ENCODE measurements at places on chromosomes 1 and 21.

DNA sequence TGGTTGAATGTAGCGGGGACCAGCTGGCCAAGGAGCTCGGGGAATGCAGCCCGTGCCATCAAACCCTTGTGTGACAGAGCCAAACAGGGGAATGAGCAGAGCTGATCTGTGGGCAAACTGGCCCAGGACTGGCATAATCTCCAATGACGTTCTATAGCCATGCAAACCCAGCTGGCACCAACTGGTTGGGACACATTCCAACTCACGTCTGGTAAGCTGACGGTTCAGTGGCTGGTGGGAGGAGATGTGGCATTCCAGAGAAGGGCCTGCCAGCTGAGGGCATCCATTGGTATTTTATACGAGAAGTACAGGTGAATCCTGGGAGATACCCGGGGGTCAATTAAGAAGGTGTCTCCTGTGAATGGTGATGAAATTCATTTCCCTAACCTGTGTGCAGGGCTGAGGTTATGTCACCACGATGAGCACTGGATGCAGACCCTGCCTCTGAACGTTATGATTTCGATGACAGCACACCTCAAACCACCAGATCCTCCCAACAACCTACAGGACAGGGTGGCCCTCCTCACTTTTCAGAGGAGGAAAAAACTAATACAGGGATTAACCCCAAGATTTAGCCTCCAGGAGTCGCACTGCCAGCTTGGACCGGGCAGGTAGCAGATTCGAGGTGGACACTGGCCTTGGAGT, 39.0 kb upstream of the RUNX3 start:
- DNase-seq, result no peak

- peak; percentile 59 for DNase-seq
Measured at GRCh38 chr1:15738416-15739113, 2.5 kb downstream of the SLC25A34 start.

DNA sequence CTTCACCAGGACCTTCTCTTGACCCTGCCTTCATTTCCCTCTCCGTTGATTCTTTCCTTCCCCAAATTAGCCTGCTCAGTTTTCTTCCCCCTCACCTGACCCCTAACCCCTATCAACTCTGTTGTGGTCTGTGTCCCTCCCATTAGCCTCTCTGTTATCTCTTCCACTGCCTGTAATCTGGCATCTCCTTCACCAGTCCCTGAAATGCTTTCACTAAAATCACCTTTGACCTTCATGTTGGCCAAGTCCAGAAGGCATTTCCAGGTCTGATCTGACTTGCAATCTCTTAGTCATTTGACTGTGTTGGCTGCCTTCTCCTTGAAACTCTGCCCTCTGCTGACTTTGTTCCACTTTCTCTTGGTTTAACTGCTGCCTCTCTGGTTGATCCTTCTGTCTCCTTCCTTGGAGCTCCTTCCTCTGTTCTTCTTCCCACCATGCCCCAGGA, 28.2 kb downstream of the ATP8B2 start:
- peak; percentile 65 for DNase-seq

GRCh38 chr1:58412071-58412580, 134.4 kb downstream of the OMA1 start:
- DNase-seq, result no peak

- peak; percentile 95 for DNase-seq
Measured at GRCh38 chr1:2525920-2526823, at the start of gene PANK4. Gene PANK4 (minus strand): TSS chr1:2526596. CDS start chr1:2526587, 9 bp downstream.

DNA sequence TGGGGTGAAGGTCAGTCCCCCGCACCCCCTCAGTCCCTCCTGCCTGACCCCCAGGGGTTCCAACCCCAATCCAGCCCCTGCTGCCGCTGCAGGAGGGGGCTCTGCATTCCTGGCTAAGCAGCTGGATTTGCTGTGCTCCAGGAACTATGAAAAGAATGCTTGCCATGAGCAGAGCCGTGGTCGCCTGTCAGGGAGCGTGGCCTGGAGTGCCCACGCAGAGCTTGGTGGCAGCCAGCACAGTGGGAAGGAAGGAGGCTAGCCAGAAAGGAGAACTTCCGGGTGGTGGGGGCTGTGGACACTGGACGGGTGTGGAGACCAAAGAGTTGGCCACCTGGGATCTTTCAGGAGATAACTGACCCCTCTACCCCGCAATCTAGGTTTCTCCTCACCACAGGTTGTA, 5.6 kb downstream of the COL8A2 start:
- DNase-seq, result no peak

GRCh38 chr1:19798486-19799229, 1.1 kb downstream of the TMCO4 start:
- DNase-seq, result no peak

DNA sequence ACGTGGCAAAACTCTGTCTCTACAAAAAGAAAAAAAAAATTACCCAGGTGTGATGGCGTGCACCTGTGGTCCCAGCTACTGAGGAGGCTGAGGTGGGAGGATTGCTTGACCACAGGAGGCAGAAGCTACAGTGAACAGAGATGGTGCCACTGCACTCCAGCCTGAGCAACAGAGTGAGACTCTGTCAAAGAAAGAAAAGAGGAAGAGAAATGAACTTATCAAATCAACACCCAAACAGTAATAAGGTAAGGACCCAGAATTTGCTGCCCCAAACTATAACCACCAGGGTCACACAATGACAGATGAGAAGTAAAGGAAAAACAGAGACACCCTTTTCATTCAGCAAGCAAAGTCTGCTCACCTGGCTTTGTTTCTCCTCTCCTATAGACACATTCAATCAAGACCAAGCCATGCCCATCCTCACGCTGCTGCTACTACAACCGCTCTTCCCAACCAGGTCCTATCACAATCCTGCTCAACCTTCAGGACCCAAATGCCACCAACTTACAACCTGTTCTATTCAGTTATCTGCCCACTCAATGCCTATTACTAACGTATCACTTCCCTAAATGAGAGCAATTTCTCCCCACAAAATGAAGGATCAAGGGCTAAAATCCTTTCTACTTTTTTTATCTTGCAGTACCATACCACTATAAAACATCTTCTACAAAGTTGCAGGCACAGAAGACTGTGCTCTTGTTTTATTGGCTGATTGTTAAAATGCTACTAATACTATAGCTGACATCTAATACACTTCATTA, 183.5 kb downstream of the RERE start:
- no peak for DNase-seq

DNA sequence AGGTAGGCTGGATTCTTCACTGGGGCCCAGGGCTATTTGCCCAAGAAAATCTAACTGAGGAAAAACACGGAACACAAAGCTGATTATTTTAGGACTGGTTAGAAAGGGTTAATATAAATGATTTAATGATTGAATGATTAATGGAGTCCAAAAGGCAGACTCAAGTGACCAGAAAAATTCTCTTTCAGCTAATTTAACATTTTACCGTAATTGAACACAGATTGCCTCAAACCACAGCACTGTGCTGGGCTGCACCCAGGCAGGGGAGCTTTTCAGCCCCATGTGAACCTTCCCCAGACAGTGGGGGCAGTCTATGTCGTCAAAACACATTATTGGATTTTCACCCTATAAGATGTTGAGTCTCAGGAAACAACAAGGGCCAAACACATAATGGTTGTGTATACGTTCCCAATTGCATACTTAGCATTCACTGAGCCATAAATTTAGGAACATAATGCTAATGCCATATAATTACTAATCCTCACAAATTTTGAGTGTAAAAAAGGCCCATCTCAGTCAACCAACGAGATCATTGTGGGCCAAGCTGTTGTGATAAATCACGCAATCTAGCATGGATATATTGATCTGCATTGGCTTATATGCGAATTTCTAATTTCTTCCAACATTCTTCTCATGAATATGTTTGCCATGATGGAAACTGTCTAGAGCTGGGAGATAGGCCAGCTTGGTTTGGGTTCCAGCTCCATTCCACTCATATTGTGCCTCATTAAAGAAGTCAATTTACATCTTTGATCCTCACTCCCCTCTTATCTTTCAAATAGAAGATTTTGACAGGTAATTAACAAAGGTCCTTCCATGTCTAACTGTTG, 27.7 kb downstream of the DSCAM start:
- no peak for DNase-seq

- no peak for DNase-seq
Measured at GRCh38 chr1:33740040-33740744, 123.7 kb upstream of the HMGB4 start.

GRCh38 chr1:63663301-63663700, 70.1 kb downstream of the PGM1 start:
- DNase-seq, result no peak

GRCh38 chr1:207316141-207316540, 5.3 kb upstream of the CD55 start:
- DNase-seq, result peak; percentile 88

- DNase-seq, result no peak
Measured at GRCh38 chr1:202565890-202566602, 144.2 kb downstream of the SYT2 start.

DNA sequence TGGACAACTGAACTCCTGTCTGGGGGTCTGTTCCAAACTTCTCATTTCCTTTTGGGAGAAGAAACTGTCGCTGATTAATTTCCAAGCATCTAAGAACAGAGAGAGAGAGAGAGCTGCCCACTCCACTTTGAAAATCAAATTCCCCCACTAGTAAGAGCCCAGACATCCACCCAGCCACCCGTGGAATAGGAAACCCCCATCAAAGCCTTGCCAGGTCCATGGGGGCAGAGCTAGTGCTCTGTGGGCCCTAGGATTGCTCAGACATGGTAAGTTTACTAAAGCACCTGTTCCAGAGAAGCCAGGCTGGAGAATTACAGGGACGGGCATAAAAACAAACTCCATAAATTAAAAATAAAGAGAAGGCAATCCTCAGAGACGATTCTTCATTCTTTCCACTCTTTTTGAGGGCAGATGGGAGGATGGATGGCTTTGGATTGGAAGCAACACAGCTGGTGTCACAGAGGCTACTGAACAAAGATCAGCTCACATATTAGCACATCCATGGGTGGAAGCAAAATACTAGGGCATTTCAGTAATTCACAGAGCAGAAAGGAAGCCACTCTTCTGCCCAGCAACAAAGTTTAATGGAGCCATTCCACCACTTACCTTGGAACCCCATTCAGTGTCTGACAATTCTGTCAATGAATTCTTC, 103.9 kb downstream of the COLGALT2 start:
- DNase-seq, result no peak

GRCh38 chr1:41245659-41246058, 3.6 kb upstream of the SCMH1 start:
- DNase-seq, result no peak

DNA sequence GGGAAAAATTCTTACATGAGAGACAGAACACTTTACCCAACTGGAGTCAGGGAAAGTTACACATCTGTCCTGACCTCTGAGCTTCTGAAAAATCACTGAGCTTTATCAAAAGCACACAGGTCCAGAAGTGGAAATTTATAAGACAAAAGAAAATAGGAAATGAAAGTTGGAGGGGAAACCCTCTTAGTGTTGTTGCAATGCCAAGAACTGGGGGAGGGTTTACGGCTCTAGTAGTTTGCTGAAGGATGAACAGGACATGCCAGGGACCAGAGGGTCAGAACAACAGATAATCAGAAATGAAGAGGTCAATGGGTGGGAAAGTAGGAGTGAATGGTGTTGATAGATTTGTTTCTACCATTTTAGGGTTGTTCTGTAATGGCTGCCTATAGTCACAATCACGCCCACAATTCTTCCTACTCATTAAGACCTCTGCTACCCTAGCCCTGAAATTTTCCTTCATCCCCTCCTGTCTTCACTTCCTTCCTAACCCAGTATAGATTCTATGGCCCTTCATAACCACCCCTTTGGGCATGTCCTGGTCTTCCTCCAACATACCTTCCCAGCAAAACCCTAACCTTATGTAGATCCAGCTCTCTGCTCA, 30.3 kb upstream of the FMOD start:
- DNase-seq, result no peak

GRCh38 chr1:103267893-103268292, 159.6 kb upstream of the COL11A1 start:
- DNase-seq, result no peak

GRCh38 chr1:160618327-160618726, 28.5 kb downstream of the SLAMF1 start:
- DNase-seq, result no peak

- no peak for DNase-seq
Measured at GRCh38 chr21:35517865-35518264, 468.8 kb upstream of the RUNX1 start.

- DNase-seq, result no peak
Measured at GRCh38 chr1:226577401-226578180, 29.0 kb downstream of the STUM start.

DNA sequence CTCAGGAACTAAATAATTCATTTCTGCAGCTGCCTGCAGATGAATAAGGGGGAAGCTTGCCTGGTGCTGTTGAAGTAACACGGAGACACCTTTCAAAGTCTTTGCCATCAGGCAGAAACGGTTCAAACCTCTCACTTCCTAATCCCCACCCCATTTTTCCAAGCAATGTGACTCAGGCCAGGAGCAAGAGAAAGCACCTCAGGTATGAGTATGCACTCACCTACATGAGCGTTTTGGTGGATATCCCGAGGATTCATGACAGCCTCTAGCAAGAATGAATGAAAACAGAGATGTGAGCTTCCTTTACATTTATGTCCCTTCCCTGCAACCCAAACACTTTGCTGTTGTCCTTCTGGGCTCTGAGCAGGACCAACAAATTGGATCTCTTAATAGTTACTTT, 63.4 kb upstream of the LAX1 start:
- DNase-seq, result no peak

DNA sequence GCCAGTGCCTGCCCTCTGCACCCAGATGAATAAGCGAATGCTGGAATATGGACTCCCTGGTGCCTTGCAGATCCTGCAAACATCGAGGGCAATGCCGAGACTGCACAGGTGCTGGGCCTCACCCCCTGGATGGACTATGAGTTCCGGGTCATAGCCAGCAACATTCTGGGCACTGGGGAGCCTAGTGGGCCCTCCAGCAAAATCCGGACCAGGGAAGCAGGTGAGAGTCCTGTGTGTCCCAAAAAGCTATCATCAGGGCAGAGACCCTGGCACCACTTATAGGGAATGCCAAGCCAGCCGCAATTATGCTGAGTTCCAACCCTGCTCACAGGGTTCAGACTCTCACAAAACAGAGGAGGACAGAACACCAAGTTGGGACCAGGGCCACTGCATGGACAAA, 17.2 kb downstream of the TMEM81 start:
- no peak for DNase-seq

Data from body of pancreas (tissue), 4 donors.